ENCODE measurements at places on chromosomes 13 and 19.

DNA sequence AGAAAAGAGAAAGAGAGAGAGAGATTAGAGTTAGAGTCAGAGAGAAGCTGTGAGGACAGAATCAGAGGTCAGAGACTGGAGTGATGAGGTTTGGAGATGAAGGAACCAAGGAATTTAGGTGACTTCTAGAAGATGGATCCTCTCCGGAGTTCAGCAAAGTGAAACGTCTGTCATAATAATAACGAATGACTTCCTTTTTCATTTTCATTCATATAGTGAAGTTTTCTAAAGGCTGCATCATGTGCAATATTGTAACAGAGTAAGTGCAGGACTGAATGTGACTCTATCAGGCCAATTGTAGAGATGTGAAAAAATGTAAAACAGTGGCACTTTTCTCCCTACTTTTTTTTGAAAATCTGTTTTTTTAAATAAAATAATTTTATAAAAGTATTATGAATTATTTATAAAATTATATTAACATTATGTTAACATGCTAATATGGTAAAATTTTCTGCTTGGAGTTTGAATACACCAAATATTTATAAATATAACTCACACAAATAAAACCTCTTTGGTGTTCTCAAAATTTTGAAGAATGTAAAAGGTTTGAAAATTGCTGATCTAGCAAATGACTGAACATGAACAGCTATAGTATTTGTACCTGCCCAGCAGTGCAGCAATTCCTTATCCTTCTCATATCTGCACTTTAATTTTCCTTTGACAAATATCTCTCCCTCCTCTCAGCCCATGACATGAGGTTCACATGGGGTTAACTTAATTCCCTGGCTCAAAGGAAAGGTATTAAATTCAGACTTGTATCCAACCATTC, 4.2 kb upstream of the TNFSF11 start:
- DNase-seq: no peak

DNA sequence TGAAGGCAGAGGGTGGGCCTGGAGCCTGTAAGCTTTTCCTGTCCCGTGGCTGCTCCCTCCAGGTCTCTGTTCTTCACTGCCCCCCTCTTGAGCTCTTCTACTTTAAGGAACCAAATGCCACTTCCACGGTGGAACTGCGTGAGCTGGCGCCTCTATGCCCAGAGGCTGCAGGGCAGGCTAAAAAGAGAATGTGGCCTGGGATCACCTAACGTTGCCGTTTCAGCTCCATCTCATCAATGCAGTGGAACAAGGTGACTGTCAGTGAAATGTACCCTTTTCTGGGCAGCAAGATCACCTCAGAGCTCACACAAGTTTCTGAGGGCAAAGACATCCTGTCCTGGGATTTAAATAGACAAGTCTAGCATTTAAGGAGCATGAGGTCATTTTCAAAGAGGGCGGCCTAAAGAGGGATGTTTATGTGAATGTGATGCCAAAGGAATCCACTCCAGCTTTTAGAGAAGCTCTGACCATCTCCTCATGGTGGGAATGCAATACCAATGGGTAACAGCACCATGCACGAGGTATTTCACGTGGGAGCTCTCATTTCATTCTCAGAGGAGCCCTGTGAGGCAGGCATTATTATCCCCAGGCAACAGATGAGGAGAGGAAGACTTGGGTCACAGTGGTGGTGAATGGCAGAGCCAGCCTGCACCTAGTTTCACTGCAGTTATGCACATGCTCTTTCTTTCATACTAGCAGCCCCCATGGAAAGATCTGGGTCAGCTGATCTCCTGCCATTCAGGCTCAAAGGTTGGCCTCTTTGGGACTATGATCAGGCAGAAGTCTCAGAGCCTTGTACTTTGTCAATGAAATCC, 39.3 kb downstream of the RGCC start:
- DNase-seq: no peak

- DNase-seq: no peak
Measured at GRCh38 chr19:33956941-33957340, 160.3 kb downstream of the KCTD15 start.

DNA sequence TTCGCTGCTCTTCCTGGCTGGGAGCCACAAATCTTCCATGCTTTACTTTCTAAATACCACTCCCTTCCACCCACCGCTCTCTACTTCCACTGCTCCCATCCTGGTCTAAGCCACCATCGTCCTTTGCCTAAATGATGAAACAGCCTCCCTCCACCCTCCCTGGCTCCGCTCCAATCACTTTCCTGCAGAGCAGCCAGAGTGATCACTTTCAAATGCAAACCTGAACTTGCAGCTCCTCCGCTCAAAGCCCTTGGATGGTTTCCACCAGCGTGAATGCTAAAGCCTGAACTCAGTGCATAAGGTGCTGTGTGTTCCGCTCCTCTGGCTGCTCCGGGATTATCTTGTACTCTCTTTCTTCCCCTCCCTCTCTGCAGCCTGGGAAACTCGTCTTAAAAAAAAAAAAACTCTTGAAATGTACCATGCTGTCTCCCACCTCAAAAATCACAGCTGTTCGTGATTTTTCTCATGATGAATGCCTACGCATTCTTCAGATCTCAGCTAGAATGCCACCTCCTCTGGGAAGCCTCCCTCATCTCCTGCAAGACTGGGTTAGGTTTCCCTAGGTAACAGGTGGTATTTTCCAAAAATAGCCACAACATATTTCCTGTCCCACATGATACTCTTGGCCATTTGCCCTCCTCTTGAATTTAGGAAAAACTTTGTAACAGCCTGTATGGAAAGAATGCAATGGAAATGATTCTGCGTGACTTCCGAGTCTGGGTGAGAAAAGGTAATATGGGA, 3.7 kb upstream of the SIN3B start:
- no peak for DNase-seq

GRCh38 chr13:39779337-39780265, 124.1 kb downstream of the COG6 start:
- DNase-seq: no peak

GRCh38 chr13:40148101-40148500, 492.6 kb downstream of the COG6 start:
- no peak for DNase-seq

- no peak for DNase-seq
Measured at GRCh38 chr13:98794498-98794897, 42.0 kb upstream of the SLC15A1 start.

Data from NCI-H774 (cell line).